ENCODE measurements at places on chromosomes 1 and 21. TPM values are rescaled to one million over a fixed set of nuclear protein-coding genes. Genes with fewer than 3 reads are reported as not detected.

Gene TMPRSS3
- total RNA-seq: 0.05 TPM

- DNase-seq: no peak
Measured at GRCh38 chr1:172431721-172432192, 11.3 kb downstream of the C1orf105 start.

GRCh38 chr1:247535402-247535801, 838 bp downstream of the OR2C3 start:
- DNase-seq: no peak

GRCh38 chr1:183360473-183360872, 57.7 kb downstream of the NMNAT2 start:
- no peak for DNase-seq

- peak; percentile 74 for DNase-seq
Measured at GRCh38 chr1:223831755-223832636, 13.8 kb downstream of the TP53BP2 start.
